Glomerular endothelial cell (primary cell): ENCODE measurements at places on chromosomes 1 and 21.
A peak's percentile ranks its signal among the peaks of the same experiment; 100 is the strongest.

GRCh38 chr1:200029035-200029821, 1.7 kb downstream of the NR5A2 start:
- no peak for DNase-seq

DNA sequence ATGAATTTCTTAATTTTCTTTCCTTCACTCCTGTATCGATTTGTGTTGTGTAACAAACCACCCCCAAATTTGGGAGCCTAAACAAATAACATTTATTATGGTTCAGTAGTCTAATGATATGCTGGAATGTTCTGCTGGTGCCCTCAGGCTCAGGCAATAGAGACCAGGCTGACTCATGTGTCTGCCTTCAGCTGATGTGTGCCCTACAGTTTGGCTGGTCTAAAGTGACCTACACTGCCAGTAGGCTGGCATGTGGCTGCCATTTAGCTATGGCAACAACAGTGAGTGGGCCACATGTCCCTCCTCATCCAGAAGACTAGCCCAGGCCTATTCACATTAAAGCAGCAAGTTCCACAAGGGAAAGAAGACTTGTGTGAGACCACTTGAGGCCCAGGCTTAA, 115.8 kb downstream of the PTPRC start:
- no peak for DNase-seq

- peak; percentile 72 for DNase-seq
Measured at GRCh38 chr1:100866041-100866900, 28.4 kb downstream of the EXTL2 start.

DNA sequence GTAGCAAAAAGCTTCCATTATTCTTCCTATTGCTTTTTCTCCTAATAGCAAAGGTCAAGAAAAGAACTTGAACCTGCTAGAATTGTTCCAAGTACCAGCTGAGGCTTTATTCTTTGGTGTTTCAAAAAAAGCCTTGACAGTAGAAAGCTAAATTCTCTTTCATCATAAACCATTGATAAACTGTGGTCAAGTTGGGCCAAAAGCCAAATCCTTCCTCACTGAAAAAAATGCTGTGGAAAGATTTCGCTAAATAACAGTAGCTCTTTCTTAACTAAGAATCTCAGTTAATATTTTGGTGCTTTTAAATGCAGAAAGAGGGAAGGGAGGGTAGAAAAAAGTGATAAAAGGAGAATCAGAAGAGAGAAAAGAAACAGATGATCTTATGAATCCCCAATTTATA, 14.0 kb upstream of the JAM2 start:
- DNase-seq = no peak

- DNase-seq = no peak
Measured at GRCh38 chr1:199667089-199667488, 360.4 kb upstream of the NR5A2 start.

GRCh38 chr1:198861636-198862035, 222.8 kb downstream of the PTPRC start:
- no peak for DNase-seq

DNA sequence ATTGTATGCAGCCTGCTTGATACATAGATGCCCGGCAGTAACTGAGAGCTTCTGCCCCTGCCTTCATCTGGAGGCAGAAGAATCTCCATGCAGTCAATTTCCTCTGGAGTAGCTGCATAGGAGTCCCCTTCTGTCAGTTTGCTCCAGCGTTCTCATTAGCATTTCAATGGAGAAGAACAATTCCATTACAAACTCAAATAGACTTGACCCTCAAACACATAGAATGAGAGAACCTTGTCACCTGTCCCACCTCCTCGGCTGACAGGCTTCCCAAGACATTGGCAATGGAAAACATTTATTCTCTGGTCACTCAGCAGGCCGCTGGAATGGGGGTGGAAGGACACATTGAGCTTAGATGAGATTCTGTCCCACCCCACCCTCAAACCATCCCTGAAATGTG, 45.6 kb upstream of the TMEM51 start:
- DNase-seq = no peak

DNA sequence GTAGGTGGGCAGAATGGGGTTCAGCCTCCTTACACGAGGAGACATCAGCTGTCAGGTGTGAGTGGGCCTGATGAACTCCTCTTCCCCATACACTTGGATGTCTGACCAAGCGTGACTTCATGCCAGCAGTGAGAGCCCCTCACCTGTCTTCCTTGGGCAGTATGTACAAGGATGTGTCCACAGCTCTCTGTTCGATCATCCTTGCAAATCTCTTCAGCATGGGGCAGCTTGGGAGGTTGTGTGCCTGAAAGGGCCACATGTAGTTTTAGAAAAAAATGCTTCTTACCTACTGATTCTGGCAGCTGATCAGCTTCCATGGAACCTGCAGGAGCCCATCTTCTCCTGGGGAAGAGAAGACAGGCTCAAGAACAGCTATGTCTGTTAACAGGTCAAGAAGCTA, 18.0 kb downstream of the ACP6 start:
- no peak for DNase-seq
